ENCODE measurements at places on chromosomes 6 and 20.

GRCh38 chr20:59705651-59706399 is 101.5 kb downstream of the PHACTR3 start:
- DNase-seq = no peak

DNA sequence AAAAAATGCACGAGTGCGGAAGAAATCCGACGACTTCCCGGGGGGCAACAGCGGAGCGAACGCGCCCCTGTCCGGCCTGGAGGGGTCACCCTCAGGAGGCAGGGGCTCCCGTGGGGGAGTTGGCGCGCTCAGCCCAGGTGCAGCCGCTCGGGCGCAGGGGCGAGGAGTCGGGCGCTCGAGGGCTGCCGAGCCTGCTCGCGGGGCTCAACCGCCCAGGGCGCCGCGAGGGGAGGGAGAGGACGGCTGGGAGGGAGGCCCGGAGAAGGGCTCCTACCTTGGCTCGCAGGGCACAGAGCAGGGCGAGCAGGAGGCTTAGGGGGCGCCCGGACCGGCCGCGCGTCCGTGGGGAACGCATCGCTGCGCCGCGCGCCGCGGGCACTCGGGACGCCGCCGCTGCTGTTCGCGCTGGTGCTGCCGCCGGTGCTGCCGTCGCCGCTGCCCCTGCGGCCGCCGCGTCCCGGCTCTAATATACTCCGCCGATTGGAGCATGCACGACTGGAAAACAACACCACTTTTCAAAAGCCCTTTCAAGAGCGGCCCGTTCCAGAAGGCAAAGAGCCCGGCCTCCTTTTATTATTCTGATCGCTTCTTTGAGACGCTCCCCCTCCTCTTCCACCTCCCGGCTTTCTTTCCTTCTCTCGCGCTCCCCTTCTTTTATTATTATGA is 490 bp downstream of the JAG1 start:
- no peak for DNase-seq

DNA sequence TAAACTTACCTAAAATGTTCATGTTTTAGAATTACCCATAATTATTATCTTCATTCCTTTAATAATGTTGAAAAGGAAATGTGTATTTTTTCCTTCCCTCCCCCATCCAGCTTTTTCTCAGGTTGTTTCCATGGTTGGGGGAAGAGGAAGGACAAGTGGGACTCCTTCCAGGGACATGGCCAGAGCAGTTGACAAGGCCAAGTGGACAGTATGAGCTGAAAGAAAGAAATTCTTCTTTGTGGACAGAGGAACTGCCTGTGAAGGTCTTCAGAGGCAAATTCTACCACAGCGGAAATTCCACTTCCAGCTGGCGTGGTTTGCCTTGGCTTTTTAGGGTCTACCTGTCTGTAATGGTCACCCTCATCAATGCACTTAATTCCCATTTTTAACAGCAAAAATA is 33.8 kb downstream of the RIN2 start:
- DNase-seq = no peak

GRCh38 chr6:32439602-32440214 is at the start of gene HLA-DRA:
Gene HLA-DRA (plus strand): TSS chr6:32439887. CDS start chr6:32439951, 64 bp downstream.
- DNase-seq = no peak

DNA sequence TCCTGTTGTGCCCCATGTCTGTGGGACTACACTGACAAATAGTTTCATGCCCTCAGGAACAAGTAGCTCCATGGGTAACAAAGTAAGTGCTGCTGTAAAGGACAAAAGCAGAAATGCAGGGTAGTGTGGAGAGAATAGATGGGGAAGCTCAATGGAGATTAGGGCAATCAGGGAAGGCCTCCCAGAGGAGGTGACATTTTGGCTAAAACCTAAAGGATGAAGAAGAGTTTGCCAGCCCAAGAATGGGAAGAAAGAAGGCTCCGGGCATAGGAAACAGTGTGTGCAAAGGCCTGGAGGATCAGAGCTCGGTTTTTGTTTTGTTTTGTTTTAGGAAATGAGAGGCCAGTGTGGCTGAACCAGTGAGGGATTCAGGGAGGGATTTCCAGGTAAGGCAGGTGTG is 43.6 kb upstream of the FAM83D start:
- DNase-seq = no peak

- DNase-seq = no peak
Measured at GRCh38 chr20:8912731-8913130, 156.2 kb upstream of the PLCB4 start.

DNA sequence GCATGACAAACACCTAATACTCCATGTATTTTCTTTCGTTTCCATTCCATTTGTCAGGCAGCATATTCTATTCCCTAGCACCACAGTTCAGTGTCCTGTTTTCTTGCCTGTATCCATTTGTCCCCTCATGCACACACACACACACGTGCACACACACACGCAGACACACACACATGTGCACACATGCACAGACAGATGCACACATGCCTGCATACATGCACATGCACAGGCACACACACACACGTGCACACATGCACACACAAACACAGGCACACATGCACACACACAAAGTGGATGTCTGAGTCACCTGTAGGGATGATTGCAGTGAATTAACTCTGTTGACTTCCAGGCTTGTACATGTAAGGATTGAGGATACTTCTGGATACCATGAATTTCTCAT is 226.7 kb upstream of the SYNDIG1 start:
- no peak for DNase-seq

GRCh38 chr6:149429427-149430360 is 29.6 kb downstream of the SUMO4 start:
- DNase-seq = no peak

- DNase-seq = no peak
Measured at GRCh38 chr6:139534472-139535115, 160.1 kb upstream of the CITED2 start.

DNA sequence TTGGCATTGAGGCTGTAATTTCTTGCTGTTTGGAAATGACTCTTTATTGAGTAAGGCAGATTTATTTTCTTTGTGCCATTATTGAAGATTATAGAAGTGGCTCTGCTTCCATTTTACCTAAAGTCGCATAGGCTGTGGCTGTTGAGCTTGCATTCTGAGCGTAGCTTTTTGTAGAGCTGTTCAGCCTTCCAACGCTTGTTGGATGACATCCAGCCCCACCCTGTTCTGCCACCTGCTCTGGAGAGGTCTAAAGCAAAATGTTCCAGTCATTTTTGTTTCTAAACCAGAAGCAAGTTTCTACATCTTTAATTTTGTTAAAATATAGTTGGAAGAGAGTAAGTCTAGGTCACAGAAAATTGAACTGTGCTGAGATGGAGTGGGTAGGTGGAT is 24.4 kb downstream of the UST start:
- DNase-seq = no peak

DNA sequence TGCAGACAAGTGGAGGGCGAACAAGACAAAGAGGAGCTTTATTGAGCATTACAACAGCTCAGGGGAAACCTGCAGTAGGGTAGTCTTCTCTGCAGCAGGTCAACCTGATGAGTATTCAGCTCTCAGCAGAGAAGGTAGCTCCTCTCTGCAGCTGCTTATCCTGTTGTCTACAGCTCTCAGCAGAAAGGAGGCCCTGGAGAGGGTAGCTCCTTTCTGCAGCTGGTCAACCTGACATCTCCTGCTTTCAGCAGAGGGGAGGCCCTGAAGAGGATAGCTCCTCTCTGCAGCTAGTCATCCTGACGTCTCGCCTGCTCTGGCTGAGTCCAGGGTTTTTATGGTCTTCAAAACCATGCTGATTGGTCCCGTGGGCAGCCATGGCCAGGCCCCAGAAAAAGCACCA is 113.6 kb downstream of the CD24 start:
- no peak for DNase-seq

GRCh38 chr6:154122195-154122925 is 83.3 kb downstream of the OPRM1 start:
- DNase-seq = no peak

Data from mesothelial cell of epicardium (in vitro differentiated cells).